Activated naive CD4-positive, alpha-beta T cell treated with Interleukin-2 at 50 U/mL for 16 hours (primary cell): ENCODE measurements at places on chromosomes 11 and 22.

GRCh38 chr11:129386795-129387397, 11.2 kb downstream of the BARX2 start:
- no peak for DNase-seq

GRCh38 chr22:47000888-47001287, 238.4 kb downstream of the TBC1D22A start:
- no peak for DNase-seq

GRCh38 chr11:42049650-42050049, 590.2 kb upstream of the LRRC4C start:
- DNase-seq: no peak

- no peak for DNase-seq
These were observed 401.7 kb downstream of the TENM4 start for GRCh38 chr11:79039122-79039521.

DNA sequence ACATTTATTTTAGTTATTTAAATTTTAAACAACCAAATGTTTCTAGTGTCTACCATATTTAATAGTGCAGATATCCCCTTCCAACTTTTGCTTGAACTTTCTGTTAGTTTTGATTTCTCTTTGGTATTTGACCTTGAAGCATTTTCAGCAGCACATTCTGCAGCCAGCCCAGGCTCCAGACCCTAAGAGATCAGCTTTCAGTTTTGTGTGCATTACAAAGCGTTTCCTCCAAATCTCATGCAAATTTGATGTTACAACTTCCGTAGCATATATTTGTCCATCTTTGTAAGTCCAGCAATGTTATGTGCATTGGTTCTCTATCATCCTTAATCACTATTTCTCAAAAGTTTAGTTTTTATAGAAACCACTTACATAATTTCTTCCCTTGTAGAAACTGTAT, 14.6 kb upstream of the SERGEF start:
- no peak for DNase-seq

DNA sequence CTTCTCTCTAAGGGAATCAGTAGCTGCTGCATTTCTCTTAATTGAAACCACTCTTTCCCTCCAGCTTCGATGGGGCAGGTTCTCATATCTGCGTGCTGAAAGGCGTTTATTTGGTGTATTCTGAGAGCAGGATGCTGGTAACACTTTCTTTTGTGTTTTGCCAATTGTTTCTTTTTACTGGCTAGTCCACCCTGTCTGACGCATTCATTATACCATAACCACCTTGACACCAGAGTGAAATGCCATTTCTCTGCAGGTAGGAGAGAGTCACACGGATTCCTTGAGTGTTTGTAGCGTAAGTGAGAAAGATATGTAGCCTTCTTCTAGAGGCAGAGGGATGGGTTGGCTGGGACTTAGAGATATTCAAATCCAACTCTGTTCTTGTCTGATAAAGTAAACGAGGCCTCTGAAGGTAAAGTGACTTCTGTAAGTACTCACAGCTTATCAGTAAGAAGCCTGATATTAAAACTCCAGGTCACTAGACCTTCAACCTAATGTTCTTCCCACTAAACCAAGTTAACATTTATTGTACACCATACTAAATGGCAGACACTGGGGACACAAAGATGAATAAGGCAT, 21.4 kb downstream of the CD44 start:
- no peak for DNase-seq
